ENCODE measurements at places on chromosomes 16 and 17.

DNA sequence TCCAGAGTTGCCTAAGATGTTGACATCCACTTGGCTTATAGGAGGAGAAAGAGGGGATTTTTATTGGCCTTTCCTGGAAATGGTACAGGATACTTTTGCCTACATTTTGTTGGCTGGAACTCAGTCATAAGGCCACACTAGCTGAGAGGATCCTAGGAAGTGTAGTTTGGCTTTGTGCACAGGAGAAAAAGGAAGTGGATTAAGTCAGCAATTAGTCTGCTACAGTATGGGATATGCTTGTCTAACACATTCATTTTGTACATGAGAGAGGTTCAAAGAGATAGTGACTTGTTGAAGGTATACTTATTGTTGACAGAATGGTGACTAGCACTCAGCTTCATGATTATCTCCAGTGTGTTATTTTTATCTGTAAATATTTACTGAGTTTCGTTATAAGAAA, 10.3 kb downstream of the UTP18 start:
- DNase-seq, result no peak

DNA sequence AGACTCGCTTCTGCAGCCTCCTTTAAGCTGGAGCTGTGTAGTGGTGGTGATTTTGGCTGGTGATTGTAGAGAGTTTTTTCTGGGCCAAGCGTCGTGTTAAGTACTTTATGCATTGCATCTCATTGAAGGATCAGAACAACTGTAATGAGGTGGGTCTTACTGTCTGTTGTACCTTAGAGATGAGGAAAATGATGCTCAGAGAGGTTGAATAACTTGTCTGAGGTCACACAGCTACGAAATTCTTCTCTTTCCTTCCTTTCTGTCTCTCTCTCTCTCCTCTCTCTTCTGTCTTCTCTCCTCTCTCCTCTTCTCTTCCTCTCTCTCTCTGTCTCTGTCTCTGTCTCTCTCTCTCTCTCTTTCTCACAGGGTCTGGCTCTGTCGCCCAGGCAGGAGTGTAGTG, 82.8 kb downstream of the CNGB1 start:
- DNase-seq, result no peak

DNA sequence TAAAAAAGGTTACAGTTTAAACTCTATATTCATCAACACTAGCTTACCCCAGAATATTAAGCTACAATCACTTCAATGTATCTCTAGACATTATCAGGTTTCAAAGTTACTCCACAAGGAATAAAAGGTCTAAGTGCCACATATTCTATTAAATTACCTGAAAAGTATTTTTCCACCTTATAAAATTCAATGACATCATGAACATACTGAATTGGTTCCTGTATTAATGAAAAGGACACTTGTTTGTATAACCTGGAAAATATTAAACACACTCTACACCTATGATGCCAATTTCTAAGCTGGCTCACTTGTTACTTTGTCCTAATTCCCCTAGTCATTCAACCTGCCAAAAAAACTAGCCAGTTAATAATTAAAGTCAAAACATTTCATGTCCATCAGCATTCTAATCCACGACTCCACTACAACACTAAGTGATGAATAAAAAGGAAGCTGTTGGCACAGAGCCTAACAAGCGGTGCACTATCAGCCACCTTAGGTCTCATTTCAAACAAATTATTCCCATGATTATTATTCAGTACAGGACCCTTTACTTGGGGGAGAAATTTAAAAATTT, 12.2 kb downstream of the MED13 start:
- DNase-seq, result no peak

- DNase-seq, result no peak
Observed at GRCh38 chr16:11101695-11102522, 154.1 kb downstream of the SOCS1 start.

GRCh38 chr17:65547253-65547670, 14.2 kb downstream of the AXIN2 start:
- DNase-seq, result no peak

DNA sequence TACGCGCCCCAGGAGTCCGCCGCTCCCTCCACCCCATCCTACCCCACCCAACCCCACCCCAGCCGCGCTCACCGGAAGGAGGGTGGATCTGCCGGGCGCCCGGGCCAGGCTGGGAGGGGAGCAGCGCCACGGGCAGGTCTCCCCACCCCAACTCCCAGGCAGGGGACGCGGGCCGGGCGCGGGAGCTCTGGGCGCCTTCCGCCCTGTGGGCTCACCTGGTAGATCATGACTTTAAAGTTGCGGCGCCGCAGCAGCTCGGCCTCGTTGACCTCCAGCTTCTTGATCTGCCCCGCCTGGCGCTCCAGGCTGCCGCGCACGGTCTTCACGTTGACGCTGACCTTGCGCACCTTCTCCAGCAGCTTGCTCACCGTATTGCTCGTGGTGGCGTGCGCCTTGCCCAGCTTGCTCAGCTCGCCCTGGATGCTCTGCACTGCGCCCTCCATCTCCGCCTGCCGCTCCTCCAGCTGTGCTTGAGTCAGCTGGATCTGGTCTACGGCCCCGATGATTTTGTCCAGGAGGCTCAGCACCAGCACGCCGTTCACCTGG, 571 bp downstream of the CAVIN1 start:
- peak; percentile 59 for DNase-seq

DNA sequence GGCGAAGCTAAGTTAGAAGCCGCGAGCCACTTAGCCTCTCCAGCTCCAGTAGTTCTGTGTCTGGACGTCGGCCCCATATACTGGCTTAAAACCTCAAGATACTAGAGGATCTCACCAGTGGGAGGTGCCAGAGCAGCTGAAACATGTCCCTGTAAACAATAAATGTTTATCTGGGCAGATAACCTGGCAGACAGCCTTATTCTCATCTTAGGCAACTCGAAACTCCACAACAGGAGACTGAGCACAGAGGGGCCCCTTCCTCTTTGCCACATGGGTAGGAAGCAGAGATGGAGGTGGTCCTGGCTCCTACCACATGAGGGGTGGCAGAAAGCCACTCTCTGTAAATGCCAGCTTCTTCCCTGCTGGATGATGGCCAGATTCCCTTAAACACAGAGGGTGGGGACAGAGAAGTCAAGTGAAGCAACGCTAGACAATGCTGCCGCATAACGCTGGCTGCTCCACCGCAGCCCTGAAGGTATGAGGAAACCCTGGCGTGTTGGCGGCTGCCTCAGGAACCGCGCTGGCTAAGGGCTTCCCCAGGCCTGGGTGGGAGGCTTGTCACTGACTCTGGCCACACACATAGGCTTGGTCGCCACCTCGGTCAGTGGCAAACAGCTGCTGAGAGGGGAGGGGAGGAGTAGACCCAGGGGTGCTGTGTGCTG, 67.9 kb downstream of the HIC1 start:
- DNase-seq, result no peak

- DNase-seq, result no peak
Observed at GRCh38 chr16:1610899-1611632, 806 bp downstream of the IFT140 start.

- DNase-seq, result no peak
Observed at GRCh38 chr16:11401161-11402050, 56.1 kb downstream of the RMI2 start.

DNA sequence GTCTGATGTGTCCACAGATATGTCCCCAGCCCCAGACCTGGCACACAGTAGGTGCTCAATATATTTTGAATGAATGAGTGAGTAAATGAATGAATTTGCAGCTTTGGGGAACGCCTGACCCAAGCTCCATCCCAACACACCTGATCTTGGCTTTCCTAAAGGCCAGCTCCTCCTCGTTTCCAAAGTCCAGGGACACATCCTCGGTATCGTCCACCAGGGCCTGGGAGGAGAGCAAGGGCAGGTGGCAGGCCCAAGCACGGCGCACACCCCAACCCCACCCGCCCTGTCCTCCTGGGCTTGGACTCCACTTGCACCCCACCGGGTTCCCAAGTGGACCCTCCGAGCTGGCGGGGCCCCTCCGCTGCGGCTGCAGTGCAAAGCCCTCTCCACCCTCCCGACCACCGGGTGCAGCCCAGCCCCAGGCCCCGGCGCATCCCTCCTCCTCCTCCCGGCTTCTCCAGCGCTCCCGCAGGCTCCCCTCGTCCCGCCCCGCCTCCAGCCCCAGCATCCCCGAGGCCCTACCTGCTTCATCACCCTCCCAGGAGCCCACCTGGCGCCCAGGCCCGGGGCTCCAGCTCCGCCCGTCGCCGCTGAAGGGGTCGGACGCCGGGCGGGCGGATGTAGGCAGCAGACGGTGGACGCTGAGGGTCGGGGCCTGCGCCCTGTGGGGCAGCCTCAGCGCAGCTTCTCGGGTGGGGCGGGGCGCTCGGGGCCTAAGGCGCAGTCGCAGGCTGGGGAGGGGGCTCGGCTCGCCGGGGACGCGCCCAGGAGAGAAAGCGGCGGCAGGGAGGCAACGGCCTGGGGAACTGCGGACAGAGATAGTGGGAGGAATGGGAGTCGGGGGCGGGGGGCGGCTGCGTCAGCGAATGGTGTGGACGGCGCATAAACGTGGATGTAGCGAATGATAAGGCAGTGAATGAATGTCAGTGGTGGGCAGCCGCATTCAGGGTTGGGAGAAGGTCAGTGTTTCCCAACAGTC, at the start of gene TVP23A:
Gene TVP23A (minus strand): TSS at position 832 of the 979 bp plus-strand sequence. CDS start 301 bp downstream, at position 531.
- no peak for DNase-seq

DNA sequence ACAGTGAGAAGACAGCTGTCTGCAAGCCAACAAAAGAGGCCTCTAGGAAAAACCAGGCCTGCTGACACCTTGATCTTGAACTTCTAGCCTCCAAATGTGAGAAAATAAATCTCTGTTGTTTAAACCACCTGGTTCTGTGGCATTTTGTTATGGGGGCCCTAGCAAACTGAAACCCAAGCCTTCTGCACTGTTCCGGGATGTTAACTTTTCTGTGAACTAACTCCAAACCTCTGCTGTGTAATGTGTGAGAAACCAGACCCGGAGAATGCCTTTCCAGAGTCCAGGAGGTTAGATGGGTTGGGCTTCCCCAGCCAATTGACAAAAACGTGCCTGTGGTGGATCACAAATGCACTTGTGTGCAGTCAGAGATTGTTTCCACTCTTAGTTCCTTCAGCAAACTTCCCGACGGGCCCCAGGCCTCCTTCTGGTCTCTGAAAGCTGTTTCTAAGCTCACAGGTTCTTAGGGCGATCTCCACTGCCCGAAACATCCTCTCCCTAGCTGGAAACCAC, 13.6 kb upstream of the GGA2 start:
- no peak for DNase-seq

GRCh38 chr17:15220785-15221184, 44.3 kb downstream of the PMP22 start:
- no peak for DNase-seq

- DNase-seq, result no peak
Observed at GRCh38 chr17:78996781-78997201, 12.8 kb downstream of the CANT1 start.
